GM23248 (cell line): ENCODE measurements at places on chromosomes 7 and 10. TPM values are rescaled to one million over a fixed set of nuclear protein-coding genes. Genes with fewer than 3 reads are reported as not detected.

Gene PCLO
- total RNA-seq = not detected in 2 replicates

Gene TEX36
- total RNA-seq = 0.76 TPM in 1 of 2 replicates, not detected in the other

- peak; percentile 30 for DNase-seq
Observed at GRCh38 chr7:94406696-94407095, 12.0 kb downstream of the COL1A2 start.

GRCh38 chr10:110074298-110074697 lies 66.5 kb downstream of the ADD3 start:
- DNase-seq = peak; percentile 21

DNA sequence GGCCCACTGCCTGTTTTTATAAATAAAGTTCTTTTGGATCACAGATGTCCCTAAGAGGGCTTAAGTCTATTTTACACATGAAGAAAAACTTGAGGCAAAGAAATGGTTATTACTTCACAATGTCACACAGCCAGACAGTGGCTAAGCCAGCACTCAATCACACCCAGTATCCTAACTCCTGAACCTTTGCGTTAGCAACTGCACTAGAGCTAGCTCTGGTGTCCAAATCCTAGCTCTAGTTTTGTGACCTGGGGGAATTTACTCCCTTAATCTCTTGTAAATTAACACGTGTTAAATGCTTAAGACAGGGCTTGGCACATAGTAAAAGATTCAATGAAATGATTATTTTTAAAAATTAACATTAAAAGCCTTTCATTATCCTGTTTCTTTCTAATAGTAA lies 49.0 kb upstream of the TPK1 start:
- no peak for DNase-seq

DNA sequence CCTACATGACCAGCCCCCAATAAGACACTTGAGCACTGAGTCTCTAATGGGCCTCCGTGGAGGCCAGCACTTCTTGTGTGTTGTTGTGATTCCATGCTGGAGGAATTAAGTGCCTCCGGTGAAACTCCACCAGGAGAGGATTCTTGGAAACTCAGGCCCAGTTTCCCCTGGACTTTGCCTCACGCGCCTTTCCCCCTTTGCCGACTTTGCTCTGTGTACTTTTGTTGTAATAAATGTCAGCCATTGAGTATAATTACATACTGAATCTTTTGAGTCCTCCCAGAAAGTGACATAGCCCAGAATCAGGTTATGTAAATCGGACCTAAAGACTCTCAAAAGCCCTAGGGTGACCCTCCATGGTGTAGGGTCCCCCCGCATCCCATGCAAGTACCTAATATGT lies 82.4 kb downstream of the DLG5 start:
- no peak for DNase-seq

DNA sequence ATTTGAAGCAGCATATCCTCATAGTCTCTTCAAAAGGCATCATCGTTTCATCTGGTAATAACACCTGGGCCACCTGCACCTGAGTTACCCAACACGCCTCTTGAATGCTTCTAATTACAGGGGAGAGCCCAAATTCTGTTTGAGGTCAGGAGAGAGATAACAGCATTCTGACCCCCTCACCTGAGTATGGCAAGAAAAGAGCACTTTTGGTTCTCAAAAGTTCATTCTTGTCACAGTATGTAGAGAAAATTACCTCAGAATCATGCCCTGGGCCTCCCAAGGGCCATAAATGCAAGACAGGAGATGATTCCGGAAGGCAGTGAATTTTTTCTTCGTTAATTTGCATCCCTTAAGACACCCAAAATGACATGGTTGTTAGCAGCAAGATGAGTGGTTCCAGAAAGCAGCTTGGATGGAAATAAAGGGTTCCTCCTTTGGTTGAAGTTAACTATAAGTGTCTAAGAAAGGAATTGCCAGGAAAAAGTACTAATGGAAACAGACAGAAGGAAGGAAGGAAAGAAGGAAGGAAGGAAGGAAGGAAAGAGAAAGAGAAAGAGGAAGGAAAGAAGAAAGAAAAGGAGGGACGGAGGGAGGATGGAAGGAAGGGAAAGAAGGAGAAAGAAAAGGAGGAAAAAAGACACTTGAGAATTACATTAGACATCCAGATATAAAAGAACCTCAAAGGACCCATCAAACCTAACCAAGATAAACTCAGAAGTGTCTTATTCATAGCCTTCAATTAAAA lies 228.4 kb upstream of the RHOBTB1 start:
- DNase-seq = no peak

DNA sequence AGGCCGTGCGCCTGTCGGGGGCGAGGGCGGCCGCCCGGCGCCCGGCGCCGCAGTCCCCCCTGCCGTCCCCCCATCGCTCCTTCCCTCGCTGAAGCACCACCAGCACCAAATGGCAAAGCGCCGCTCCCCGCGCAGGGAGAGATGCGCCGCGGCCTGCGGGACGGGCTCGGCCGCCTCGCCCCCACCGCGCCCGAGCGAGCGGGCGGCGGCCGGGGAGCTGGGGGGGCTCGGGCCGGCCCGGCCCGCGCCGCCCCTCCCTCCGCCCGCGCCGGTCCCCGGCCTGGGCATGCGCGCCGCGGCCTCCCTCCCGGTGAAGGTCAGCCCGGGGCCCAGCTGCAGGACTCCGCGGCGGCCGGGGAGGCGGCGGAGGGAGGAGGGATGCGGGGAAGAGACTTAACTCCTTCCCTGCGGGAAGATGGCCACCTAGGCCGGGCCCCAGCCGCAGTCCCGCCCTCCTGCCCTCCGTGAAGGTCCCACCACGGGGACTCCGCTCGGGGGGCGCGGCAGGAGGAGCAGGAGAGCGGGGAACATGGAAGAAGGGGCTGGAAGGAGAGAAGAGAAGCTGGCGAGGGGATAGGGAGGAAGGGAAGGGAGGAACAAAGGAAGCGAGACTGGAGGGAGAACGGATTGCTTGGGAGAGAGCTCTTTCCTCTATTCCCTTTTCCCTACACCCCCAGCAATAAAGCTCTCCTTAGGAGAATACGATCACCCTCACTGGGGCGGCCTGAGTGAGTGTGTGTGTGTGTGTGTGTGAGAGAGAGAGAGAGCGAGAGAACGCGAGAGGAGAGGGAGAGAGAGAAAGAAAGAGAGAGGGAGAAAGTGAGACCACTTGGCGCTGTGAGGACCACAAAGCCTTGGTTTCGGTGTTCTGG lies 3.4 kb upstream of the SMARCD3 start:
- peak; percentile 84 for DNase-seq

DNA sequence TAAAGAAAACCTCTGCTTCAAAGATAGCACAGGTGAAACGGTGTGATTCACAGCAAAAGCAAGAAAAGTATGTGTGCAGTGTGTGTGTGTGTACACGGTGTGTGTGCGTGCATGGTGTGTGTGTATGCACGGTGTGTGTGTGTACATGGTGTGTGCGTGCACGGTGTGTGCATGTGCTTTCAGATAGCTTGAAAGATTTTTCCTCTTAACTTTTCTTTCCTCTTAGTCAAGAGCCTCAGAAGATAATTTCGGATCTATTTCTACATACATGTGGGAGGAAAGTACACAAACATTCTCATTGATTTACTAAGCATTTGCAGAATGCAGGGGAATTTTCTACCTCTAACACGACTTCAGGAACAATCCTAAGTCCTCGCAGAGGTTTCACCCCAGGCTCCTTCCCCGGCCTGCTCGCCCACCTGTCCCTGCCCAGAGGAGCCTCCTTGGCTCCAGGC lies 2.9 kb downstream of the FGFR2 start:
- DNase-seq = peak; percentile 26
